Stimulated activated CD4-positive, alpha-beta T cell treated with anti-CD3 and anti-CD28 coated beads, Interleukin-15, amount 100 ng/mL, for 1 hour (primary cell): ENCODE measurements at places on chromosomes 1 and 21.

DNA sequence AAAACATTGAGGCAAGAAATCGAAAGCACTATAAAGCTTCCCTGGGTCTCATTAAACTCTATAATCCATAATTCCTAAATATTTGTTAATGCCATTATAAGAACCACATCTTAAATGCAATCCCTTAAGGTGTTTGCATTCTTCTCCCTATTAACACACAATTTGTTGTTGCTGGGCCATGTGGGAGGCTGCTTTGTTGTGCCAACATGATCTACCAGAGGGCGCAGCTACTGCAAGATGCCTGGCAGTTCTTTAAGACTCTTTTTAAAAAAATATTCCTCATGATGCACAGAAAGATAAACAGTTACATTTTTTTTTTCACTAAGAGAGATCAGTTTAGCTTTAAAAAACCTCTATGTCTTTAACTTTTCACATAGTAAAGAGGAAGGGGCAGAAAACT lies 39.0 kb upstream of the BCAS2 start:
- DNase-seq, result no peak

- no peak for DNase-seq
Observed at GRCh38 chr1:6688757-6689156, 12.9 kb downstream of the DNAJC11 start.

- peak; percentile 66 for DNase-seq
Observed at GRCh38 chr1:152052606-152053005, 15.8 kb upstream of the S100A11 start.

- DNase-seq, result no peak
Observed at GRCh38 chr1:7582460-7582972, 188.6 kb upstream of the VAMP3 start.

DNA sequence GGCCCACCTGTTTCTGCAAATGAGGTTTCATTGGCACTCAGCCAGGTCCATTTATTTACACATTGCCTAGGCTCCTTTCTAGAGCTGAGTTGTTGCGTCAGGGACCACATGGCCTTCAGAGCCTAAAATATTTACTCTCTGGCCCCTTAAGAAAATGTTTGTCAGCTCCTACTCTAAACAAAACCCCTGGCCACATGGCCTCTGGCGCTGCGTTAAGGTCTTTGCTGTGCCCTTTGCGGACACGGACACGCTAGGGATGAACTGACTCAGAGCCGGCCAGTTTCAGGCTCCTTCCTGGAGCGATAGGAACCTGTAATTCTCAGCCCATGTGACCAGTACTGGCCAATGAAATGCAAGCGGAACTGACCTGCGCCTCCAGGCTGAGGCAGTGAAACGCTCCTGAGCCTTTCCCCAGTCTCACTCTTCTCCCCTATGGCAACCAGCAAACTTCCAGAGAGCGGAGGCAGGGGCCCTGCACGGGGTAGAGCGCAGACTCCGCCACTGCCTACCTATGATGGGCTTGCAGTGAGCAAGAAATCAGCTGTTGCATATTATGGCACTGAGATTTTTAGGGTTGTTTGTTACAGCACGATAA lies 160.3 kb downstream of the ETS2 start:
- no peak for DNase-seq

DNA sequence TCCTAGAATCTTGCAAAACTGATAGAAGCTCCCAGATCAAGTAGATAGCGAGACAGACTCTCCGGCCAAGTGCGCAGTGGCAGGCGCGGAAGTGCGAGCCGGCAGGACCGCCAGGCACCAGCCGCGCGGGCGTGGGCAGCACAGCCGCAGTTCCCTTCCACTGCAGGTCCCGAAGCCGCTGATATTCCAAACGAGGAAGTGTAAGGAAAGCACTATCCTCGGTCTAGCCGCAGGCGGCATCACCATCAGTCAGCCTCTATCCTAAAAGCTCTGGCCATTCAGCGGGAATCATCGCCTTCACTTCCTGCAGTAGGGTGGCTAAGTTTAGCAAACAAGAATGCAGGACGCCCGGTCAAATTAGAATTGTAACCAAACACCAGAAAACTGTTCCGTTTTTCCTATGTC lies 710 bp downstream of the GLRX2 start:
- no peak for DNase-seq

DNA sequence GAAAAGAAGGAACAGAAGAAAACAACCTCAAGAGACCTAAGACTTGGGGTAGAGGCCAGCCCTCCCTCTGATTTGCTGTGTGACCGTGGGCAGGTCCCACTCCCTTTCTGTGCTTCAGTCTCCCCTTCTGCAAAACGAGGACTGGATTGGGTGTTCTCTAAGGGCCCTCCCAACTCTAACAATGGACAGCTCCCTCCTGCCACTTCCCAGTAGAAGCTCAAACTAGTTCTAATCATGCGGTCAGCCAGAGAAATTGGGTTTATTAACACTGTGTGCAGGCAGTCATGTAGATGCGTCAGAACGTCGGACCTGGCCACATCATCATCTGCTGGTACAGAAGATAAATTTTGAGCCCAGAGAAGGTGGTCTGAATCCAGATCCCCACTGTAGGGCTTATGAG lies 1.6 kb upstream of the PADI4 start:
- no peak for DNase-seq

- DNase-seq, result no peak
Observed at GRCh38 chr1:55289614-55290013, 74.5 kb upstream of the USP24 start.

GRCh38 chr21:46093668-46094400 lies 4.1 kb upstream of the COL6A2 start:
- no peak for DNase-seq

DNA sequence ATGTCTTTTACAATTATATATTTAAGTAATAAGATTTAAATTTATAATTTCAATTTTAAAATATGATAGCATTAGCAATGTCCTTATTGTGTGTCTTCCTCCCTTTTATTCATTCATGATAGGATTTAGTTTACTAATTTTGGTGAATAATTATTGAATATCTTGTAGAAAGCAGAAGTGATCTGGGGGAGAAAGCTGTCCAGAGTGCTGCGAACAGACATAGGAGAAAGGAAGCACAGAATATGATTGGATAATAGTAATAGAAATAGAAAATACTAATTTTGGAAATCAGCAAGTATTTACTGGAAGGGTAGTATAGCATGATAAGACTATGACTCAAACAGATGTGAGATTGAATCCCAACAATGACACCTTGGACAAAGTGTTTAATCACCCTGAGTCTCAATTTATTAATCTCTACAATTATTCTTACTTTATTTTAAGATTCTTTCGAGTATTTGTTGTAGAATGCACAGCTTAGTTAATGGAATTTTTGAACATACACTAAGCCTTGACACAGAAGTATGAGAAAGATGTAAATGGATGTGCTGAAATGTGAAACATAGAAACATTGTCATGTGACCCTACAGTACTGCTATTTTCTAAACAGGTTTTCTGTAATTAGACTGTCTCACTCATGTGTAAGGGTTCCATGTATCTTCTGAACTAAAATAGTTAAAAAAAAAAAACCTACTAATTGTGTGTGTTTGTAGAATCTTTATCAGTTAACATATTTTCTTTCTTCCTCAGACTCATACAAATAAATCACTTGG lies 7.9 kb downstream of the SH3GLB1 start:
- DNase-seq, result no peak

- no peak for DNase-seq
Observed at GRCh38 chr1:2372551-2373490, 18.5 kb downstream of the MORN1 start.

- no peak for DNase-seq
Observed at GRCh38 chr1:161484613-161485012, 20.6 kb upstream of the FCGR2A start.

GRCh38 chr1:64019818-64020217 lies 183.6 kb upstream of the UBE2U start:
- DNase-seq, result no peak

DNA sequence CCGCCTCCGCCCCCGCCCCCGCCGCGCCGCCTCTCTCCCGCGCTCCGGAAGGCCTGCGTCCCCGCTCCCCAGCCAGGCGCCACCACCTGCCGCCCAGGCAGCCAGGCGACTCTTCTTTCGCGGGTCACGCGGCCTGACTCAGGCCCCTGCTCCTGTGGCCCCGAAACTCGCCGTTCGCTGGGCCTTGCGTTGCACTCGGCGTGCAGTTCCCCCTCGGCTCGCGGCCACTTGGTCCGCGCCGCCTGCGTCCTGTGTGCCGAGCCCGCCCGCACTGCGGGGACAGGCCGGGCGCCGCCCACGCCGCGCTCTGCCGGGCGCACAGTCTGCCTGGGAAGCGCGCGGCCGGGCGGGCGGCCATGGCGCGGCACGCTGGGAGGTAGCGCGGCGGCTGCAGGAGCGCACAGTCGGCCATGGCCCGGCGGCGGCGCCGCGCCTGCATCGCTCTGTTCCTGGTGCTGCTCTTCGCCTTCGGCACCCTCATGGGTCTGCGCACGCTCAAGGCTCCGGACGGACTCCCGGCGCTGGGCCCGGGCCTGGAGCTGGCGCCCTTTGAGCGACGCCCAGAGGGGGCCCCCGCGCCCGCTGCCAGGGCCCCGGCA lies at the start of gene MANEAL:
TSS of gene MANEAL (plus strand) at position 75 of the 599 bp plus-strand sequence. CDS start at position 411, 336 bp downstream.
- DNase-seq, result no peak

- DNase-seq, result no peak
Observed at GRCh38 chr1:39926820-39927219, 25.1 kb upstream of the MYCL start.

GRCh38 chr1:77683160-77684148 lies 996 bp upstream of the ZZZ3 start:
- DNase-seq, result peak; percentile 86
